Hepatocyte (in vitro differentiated cells): ENCODE measurements at places on chromosomes 5 and 9. TPM values are rescaled to one million over a fixed set of nuclear protein-coding genes. Genes with fewer than 3 reads are reported as not detected.
A peak's percentile ranks its signal among the peaks of the same experiment; 100 is the strongest.

The AHRR gene
- 1.8 and 2.6 TPM in 2 replicates for total RNA-seq

- H3K4me3 ChIP-seq: no peak overlapping the region
- no peaks in the 10 kb centered on the region for H3K27me3 ChIP-seq
- H3K4me1 ChIP-seq: peaks cover 13% of the 10 kb centered on the region
These were observed 69.1 kb downstream of the PPARGC1B start for GRCh38 chr5:149799119-149799623.

The ANXA6 gene
- 148 and 152 TPM in 2 replicates for total RNA-seq

The RELL2 gene
- 7.6 and 16.9 TPM in 2 replicates for total RNA-seq

- H3K4me1 ChIP-seq: peaks cover 55% of the 10 kb centered on the region
- H3K4me3 ChIP-seq: no peak overlapping the region
- no peaks in the 10 kb centered on the region for H3K27me3 ChIP-seq
- peak overlapping the region; percentile 99 for H3K27ac ChIP-seq
These were observed 56.4 kb upstream of the RPL26L1 start for GRCh38 chr5:172902497-172903472.

- H3K4me1 ChIP-seq: peaks cover 9% of the 10 kb centered on the region
- peak overlapping the region; percentile 20 for H3K27ac ChIP-seq
- peaks cover 2% of the 10 kb centered on the region for H3K27me3 ChIP-seq
These were observed 35.9 kb upstream of the GAS1 start for GRCh38 chr9:86983249-86983619.

The PTGES2 gene
- total RNA-seq: 29.4 and 36.5 TPM in 2 replicates

DNA sequence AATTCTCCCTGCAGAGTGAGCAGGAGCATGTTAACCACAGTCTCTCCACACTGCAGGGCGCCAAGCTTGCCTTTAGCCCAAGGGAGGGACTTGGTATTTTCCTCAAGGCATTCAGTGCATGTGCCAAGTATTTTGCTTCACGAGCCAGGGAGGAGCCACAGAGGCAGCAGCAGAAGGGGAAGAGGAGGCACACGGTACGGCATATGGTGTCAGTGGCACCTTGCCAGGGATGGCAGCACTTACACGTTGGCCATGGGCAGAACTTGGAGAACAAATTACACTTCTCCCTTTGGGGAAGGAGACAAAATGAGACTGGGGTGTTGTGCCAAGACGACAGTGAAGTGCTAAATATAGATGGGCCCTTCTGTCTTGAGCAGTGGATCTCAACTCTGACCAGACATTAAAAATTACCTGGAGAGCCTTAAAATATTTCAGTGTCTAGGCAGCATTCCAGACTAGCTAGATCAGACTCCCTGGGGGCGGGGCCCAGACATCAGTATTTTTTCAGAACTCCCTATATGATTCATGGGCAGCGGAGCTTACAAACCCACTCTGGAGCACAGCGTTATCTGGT lies 155.8 kb downstream of the DRD1 start:
- peak; percentile 69 for DNase-seq
- no peak overlapping the region for H3K27ac ChIP-seq
- no peak overlapping the region for H3K4me3 ChIP-seq
- H3K4me1 ChIP-seq: peaks cover 13% of the 10 kb centered on the region
- H3K27me3 ChIP-seq: no peaks in the 10 kb centered on the region
- H3K36me3 ChIP-seq: no peaks in the 10 kb centered on the region

The TSSK1B gene
- 0.60 TPM in 1 of 2 replicates, not detected in the other for total RNA-seq

- H3K27me3 ChIP-seq: no peaks in the 10 kb centered on the region
- DNase-seq: no peak
- no peak overlapping the region for H3K4me3 ChIP-seq
These were observed 11.9 kb downstream of the SIL1 start for GRCh38 chr5:139186261-139186660.

- H3K4me1 ChIP-seq: peaks cover 8% of the 10 kb centered on the region
- H3K27ac ChIP-seq: no peak overlapping the region
- H3K4me3 ChIP-seq: no peak overlapping the region
- no peak for DNase-seq
These were observed 50.3 kb downstream of the MEGF9 start for GRCh38 chr9:120663950-120664349.

- no peak overlapping the region for H3K4me3 ChIP-seq
- DNase-seq: no peak
- H3K27ac ChIP-seq: no peak overlapping the region
- H3K36me3 ChIP-seq: no peaks in the 10 kb centered on the region
- H3K4me1 ChIP-seq: peaks cover 22% of the 10 kb centered on the region
- no peaks in the 10 kb centered on the region for H3K27me3 ChIP-seq
These were observed 104.2 kb upstream of the RAI14 start for GRCh38 chr5:34551911-34552433.

The C6 gene
- total RNA-seq: 31.3 and 37.2 TPM in 2 replicates

DNA sequence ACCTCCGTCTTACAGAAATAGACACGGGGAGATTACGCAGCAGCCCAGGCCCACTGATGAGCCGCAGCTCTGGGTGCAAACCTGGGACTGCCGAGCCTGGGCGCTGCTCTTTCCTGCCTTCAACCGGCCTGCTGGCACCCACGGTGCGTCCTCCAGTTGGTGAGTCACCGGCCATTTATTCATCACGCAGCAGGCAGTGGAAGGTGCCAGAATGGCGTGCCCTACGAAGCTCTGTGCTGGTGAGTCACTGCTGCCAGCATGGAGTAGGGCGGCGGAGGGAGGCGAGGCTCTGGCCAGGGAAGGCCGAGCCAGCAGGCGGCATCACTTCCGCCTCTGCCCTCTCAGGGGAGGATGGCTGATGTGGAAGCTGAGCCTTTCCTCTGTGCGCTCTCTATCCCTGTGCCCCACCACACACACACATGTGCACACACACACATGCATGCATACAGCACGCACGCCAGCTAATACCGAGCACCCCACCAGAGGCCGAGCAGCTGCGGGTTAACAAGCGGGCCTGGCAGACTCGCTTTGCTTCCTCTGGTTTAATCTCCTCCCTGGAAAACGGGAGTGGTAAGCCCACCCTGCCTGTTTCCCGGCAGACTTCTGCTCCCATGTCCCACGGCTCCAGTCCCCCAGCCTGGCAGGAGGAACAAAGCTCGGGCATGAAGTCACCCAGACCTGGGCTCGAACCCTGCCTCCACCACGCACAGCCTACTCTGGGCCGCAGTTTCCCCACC lies 39.2 kb downstream of the OLFM1 start:
- H3K27me3 ChIP-seq: no peaks in the 10 kb centered on the region
- no peaks in the 10 kb centered on the region for H3K36me3 ChIP-seq
- DNase-seq: no peak
- H3K27ac ChIP-seq: no peak overlapping the region

The ARID3C gene
- 0.27 TPM in 1 of 2 replicates, not detected in the other for total RNA-seq

The ISL1 gene
- total RNA-seq: 25.0 and 29.1 TPM in 2 replicates

DNA sequence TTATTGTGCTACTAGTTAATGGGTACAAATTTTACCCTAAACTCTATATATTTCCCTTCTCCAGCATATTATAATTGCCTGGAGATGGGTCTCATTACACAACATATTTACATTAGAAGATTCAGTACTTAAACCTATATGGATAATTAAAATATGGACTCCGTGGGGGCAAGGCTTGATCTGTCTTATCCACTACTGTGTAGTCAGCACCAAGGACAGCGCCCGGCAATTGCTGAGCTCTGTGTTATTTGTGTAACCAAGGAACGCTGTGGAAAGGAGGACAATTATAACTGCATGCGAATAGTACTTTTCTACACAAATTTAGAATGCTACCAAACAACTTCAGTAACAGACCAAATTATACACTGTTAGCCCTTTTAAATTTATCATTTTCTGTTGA lies 77.7 kb downstream of the DNAH5 start:
- no peaks in the 10 kb centered on the region for H3K4me1 ChIP-seq
- H3K27me3 ChIP-seq: no peaks in the 10 kb centered on the region
- H3K27ac ChIP-seq: no peak overlapping the region
- DNase-seq: peak; percentile 68
- H3K36me3 ChIP-seq: no peaks in the 10 kb centered on the region

The TCF7 gene
- 5.1 and 7.5 TPM in 2 replicates for total RNA-seq

DNA sequence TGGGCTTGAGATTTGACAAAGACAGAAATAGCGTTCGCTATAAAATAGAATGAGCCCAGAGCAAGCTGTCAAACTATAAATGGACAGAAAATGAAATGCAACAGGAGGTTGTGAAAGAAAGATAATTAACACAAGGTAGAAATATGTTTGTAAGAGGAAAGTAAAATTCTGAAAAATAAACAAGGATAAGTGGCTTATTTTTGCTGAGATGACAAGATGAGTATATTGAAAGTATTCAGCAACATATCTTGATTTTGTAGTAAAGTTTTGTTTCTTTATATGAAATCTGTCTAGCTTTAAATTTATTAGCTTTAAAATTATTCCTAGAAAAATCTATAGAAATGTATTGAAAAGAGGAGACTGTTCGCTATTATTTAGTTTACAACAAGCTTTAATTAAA lies 111.9 kb upstream of the RPS23 start:
- no peaks in the 10 kb centered on the region for H3K27me3 ChIP-seq
- H3K27ac ChIP-seq: no peak overlapping the region
- no peaks in the 10 kb centered on the region for H3K36me3 ChIP-seq
- H3K4me3 ChIP-seq: no peak overlapping the region
- no peak for DNase-seq
